ENCODE measurements at places on chromosomes 7 and 10.

- DNase-seq = no peak
These were observed 25.0 kb downstream of the VTI1A start for GRCh38 chr10:112471878-112472487.

DNA sequence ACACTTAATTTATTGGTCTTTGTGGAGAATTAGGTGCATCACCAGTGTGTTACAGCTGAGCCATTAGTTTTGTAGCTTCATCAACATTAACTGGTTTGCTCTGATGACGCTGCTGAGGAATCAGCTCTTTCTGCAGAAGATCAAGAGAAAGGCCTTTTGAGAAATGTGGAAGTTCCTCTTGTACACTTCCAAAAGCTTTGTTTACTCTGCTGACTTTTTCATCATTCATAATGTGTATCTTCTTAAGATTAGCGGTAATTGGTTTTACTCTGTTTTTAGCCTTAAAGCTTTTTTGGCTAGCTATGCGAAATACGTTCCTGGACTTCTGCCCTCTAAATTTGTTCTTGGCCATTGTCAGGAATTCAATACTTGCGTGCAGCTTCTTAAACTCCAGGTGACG, 8.2 kb upstream of the PHYH start:
- no peak for DNase-seq

DNA sequence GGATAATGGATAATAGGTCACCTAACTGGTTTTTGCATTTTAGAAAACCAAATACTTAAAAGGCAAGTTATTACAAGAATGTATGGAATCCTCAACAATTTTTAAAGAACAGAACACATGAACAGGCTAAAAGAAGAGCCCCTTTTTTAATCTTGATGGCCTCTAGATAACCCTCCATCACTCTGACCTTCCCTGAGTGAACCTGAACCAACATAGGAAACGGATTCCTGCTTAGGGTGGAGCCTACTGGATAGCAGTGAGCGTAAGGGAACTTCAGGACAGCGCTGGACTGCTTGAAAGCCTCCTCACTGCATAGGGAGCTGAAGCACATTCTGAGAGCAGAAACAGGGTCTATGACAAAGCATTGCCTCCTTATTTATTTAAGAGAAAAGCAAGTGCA, 20.5 kb downstream of the TRPV5 start:
- no peak for DNase-seq

GRCh38 chr10:114540236-114540635, 117.8 kb downstream of the ABLIM1 start:
- DNase-seq = no peak

DNA sequence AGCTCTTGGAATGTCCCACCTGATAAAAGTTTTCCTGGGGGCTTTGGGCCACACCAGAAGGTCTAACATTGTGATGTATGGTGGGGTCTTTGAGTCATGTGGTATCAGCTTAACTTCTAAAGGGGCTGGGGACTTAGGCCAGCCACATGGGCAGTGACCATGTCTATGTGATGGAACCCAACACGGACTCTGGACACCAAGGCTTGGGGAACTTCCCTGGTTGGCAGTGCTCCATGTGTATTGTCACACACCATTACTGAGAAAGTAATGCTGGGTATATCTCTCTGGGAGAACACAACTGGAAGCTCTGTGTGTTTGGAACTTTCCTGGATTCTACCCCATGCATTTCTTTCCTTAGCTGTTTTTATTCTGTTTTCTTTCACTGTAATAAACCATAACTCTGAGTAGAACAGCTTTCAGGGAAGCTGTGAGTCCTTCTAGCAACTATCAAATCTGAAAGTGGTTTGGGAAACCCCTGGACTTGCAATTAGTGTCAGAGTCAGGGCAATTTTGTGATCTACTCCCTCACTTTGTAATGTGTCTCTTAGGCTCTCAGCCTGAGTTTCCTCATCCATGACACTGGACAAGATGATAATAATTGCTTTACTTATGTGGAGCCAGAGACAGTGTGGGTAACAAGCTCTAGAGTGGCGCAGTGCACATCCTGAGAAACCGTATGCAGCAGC, 28.4 kb upstream of the AGK start:
- no peak for DNase-seq

DNA sequence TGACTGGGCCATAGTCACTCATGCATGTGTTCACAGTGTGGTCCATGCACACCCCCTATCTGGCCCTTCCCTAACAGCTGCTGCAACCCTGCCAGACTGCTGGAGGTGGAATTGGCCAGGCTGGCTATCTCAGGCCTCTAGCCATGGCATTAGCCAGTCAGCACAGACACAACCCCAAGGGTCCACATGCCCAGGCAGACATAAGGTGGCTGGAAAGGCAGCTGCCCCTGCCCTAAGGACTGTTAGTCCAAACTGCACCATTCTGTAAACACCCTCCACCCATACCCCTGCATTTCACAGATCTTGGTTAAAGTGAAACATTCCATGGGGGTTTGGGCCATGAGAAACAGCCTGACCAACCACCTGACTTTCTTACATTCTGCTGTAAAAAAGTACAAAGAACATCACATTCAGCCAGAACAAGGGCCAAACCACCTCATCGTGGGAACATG, 137.4 kb upstream of the KCNMA1 start:
- no peak for DNase-seq

DNA sequence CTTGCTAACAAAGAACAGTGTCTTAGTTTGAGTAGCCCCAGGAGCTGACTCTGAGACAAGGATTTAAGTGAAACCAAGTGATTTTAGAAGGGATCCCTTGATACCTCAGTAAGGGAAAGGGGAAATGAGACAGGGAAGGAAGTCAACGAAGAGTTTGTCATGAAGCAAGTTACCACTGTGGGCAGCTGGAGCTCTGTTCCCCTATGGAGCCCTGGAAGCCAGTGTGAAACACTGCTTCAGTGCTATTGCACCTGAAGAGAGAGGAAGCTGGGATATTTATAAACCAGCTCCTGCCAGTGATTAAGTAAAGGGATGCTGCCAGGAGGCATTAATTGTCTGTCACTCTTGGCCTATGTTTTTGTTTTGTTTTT, 58.9 kb upstream of the WAPL start:
- no peak for DNase-seq

GRCh38 chr10:687583-688311, 1.7 kb downstream of the DIP2C start:
- no peak for DNase-seq

DNA sequence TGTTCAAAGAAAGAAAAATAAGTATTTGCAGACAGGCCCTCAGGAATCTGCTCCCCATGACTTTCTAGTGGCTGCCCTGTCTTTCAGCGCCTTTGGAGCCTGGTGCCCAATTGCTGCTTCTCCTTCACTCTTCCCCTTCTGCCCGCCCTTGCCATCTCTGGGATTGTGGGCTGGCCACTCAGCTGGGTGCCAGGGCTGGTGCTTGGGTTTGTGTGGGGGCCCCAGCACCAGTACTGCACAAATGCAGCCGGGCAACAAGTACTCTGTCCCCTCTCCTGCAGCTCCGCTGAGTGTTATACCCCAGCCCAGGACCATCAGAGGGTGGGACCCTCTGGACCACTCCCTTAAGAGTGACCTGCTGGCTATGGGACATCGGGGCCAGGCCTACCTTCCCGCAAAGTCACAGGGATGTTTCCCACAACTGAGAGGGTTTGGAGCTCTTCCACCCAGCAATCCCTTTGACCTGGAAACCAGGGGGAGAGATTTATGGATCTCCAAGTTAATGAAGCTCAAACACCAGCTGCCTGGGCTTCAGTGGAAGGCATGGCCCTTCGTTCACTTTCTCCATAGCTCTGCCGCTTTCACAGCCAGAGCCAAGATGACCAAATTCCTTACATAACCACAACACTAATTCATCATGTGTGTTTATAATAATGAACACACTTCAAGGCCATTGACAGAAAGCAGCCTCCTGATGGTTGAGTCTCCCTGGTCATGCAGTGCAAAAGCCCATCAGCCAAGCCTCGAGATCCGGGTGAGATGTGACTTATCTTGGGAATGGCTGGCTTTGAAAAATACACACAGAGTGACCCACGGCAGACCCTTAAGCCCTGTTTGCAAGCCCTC, 313.9 kb upstream of the ZNF32 start:
- DNase-seq = no peak

GRCh38 chr10:60803433-60803832, 25.2 kb downstream of the CDK1 start:
- DNase-seq = no peak

DNA sequence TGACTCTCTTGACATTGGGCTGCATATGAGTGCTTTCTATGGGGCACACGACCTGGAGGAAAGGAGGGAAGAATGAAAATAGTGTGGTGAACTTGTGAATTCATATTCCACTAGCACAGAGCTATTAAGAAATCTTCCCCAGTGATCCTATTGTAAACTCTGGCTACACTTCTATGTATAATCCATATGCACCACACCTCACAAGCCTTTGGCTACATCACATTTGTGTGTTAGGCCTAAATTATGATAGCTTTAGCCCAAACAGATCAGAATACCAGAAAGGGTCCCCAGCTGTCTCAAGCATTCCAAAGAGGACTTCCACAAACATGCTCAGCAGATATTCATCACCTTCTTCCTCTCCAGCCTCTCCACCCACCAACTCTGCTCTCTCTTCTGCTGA, 9.7 kb upstream of the IFIT1B start:
- DNase-seq = no peak

GRCh38 chr7:7609330-7609729, 31.2 kb upstream of the UMAD1 start:
- DNase-seq = no peak

GRCh38 chr10:15141136-15142054, 27.1 kb downstream of the NMT2 start:
- no peak for DNase-seq

DNA sequence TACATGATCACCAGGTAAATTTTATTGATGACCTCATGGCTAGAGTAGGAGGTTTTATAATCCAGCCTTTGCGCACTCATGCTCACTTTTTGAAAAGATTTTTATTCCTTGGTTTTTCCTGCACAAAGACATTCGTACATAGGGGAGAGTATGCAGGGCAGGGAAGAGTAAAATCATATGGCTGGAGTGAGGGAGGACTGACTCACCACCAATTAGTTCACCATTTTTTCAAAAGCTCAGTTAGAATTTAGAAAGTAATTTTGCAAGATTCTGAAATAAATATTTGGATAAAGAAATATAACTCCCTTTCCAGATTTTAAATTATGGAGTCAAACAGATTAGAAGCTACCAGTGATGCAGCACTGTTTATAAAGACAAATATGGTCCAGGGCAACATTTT, 111.9 kb downstream of the SEMA3D start:
- no peak for DNase-seq

DNA sequence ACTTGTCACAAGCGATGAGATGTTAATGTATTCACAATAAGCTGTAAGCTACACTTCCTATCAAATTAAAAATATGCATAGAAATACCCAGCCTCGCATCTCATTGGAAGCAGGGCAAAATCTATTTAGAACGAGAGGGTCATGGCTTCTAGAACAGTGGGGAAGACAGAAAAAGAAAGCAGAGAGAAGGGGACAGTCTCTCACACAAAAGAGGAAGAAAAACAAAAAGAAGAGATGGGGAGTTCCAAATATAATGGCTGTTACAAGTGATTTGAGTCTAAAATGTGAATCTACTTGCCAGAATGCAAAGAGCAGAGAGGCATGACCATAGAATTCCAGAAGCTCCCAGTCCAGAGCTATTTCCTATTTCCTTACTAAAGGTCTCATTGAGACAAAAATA, 13.8 kb downstream of the LRRN3 start:
- no peak for DNase-seq

GRCh38 chr7:24898691-24899090, 81.3 kb downstream of the OSBPL3 start:
- no peak for DNase-seq

DNA sequence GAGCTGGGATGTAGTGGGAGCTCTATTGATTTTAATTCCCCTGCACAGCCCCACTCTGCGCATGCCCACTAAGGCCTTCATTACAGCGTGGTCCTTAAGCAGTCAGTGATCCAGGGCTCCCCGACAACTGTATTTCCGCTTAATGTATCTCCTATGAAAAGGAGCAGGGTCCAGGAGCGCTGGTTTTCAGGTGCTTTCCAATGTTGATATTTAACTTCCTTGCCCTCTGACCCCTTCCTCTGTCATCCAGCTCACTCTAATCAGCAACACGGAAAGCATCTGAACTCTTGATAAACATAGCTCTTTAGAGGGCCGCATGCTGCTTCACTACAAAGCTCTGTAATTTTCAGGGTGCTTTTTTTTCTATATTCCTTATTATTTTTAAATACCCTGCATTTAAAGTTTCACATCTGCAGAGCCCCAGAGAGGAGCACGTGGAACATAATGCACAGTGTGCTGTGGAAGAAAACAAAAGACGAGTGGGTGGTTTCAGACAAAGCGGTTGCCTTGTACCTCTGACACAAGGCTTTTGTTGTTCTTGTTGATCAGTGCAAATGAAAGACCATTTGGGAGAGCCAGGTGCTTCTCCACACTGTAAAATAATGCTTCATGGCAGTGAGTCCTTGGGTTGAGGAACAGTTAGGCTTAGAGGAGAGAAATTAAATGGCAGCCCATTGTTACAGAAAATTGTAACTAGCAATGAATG, 465.9 kb upstream of the CELF2 start:
- no peak for DNase-seq

- no peak for DNase-seq
These were observed 786 bp downstream of the TAF3 start for GRCh38 chr10:7819121-7819460.

- DNase-seq = no peak
These were observed 21.3 kb downstream of the SRPK2 start for GRCh38 chr7:105367458-105367857.

- DNase-seq = no peak
These were observed 8.5 kb upstream of the ATE1 start for GRCh38 chr10:121936295-121936694.

- no peak for DNase-seq
These were observed 45.5 kb downstream of the VOPP1 start for GRCh38 chr7:55526770-55527169.

DNA sequence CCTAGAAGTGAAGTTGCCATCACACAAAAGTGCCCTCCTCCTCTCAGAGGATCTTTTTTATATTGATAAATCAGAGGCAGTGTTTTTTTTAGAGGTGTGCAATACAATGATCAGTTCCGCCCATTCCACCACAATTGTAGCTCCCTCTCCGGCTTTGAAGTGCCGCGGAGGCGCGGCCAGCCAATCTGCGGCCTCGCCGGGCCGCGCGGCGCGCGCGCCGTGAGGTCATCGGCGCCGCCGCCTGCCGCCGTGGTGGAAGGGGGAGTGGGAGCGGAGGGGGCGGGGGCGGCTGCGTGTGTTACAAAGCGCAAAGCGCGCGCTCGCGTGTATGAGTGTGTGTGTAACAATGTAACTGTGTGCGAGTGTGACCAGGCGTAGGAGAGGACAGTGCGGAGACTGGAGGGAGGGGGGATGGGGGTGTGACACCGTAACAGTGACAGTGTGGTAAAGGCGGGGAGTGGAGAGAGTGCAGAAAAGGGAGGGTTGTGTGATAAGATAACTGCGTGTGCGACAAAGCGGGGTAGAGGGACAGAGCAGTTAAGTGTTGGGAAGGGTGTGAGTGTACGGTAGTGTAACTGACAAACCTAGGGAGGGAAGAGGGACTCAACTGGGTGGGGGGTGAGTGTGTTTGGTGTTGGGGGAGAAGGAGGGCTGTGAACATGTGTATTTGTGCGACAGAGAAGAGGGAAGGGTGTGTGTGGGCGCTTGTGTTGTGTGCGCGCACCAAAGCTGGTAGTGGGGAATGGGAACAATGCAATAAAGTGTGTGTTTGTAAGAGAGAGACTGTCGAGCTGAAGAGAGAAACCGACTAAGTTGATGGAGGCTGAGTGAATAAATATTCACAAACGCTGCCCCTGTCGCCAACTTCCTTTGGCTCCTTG, at the start of gene SP8:
Gene SP8 (minus strand): TSS at position 108 of the 881 bp plus-strand sequence. CDS start 88 bp downstream, at position 20.
- no peak for DNase-seq
